Stimulated activated CD8-positive, alpha-beta memory T cell treated with anti-CD3 and anti-CD28 coated beads, Interleukin-4, amount 100 ng/mL, for 48 hours (primary cell): ENCODE measurements at places on chromosomes 5 and 9.

DNA sequence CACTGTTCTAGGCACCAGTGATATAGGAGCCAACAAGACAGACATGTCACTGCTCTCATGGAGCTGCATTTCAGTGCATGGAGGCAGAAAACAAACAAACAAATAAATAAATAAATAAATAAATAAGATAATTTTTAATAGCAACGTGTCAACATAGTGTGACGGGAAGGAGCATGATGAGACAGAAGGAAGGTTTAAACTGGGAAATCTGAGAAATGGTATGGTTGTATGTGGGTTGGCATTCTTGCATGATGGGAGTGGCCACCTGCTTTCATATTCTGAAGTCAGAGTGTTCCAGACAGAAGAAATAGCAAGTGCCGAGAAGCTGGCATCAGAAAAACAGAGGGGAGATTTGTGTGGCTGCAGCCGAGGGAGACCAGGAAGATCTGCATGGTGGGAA lies at the start of gene PCA3:
Gene PCA3, plus strand, starts transcription at position 301 of the 400 bp plus-strand sequence.
- no peak for DNase-seq

DNA sequence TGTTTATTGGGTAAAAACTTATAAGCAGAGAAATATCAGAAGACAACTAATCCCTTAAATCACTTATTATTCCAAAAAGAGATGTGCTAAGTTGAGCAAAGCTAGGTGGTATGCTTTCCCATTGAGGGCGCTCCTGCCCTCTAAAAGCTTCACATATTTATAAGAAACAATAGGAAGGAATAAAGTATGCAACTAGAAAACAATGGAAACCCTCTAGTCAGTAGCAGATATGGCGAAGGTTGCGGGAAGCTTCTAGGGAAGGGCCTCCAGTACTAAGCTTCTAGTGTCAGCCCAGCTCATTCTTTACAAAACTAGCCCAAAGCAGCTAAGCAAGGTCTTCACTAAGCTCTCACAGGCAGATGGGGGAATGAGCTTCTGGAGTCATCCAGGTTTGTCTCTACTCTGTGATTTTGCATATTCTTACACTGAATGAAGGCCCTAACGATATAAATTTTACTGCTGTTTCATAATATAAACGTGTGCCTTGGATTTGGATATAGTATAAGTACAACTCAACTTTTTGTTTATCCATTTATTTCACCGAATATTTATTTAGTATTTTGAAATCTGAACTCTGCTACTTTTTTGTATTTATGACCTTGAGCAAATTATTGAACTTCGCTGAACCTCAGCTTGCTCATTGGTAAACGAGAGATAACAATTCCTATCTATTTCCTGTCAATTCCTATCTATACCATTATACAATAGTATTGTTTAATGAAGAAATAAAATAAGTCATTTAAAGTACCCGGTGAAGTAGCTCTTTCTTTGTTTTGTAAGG lies 571.4 kb downstream of the ELAVL2 start:
- no peak for DNase-seq

DNA sequence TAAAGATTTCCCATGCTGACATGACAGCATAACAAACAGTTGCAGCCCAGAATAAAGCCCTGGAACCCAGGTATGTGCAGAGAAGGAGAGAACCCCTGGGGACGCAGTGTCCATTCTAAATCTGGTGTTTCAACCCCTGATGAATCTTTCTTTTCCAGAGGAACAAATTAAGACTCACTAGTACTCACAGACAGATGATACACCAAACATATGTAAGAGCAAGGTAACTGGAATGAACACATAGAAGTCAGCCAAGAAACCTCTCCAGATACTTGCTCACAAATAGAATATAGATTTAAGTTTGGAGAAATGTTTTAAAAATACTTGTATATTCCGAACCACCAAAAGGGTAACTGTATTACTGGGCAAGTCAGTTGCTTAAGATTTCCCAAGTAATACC lies 130.8 kb upstream of the OTULINL start:
- no peak for DNase-seq

- DNase-seq, result no peak
Measured at GRCh38 chr9:16352251-16352650, 518.2 kb downstream of the BNC2 start.

DNA sequence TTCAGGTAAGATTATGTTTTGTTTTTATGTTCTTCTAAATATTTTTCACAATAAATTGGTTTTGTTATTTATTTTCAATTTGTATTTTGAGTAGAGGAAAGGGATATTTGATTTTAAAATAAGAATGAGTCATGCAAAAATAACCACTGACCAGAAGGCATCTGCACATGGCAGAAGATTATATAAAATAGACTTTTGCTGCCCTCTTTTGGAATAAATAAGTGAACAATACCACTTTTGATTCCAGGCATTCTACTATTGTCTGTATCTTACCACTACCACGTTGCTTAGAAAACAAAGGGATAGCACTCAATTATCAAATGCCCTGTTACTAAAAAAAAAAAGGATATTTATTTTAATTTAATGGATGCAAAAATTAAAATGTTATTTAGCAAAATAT lies 227.3 kb upstream of the ITGA1 start:
- DNase-seq, result no peak

- no peak for DNase-seq
Measured at GRCh38 chr5:96753848-96754247, 53.9 kb downstream of the ERAP1 start.
